H7 (cell line): ENCODE measurements at places on chromosomes 4 and X.
A peak's percentile ranks its signal among the peaks of the same experiment; 100 is the strongest.

GRCh38 chr4:6658597-6659075, 18.2 kb downstream of the MRFAP1 start:
- DNase-seq = peak; percentile 86

DNA sequence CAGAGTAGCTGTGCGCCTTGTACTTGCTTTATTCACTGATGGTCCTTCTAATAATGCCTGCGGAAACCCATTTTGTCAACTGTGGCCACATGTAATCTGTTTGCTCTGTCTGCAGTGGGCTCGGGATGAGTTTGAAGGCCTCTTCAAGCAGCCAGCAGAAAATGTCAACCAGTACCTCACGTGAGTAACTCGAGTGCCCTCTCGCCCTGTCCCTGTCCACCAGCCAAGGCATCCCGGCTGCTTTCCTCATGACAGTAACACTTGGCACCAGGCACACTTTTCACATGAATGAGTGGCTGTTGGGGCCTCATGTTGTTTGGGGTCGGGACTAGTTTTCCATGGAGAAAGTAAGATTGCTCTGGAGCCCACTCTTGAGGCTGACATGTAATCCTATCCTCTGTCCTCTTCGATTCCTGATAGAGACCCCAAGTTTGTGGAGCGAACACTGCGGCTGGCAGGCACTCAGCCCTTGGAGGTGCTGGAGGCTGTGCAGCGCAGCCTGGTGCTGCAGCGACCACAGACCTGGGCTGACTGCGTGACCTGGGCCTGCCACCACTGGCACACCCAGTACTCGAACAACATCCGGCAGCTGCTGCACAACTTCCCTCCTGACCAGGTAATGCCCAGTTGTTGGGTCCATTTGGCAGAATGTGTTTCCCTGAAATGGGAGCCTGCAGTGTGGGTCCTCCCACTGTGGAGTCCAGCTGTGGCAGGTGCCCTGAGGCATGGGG, 8.8 kb upstream of the CDK16 start:
- DNase-seq = no peak

GRCh38 chrX:117973110-117973807, 143.4 kb downstream of the KLHL13 start:
- no peak for DNase-seq

DNA sequence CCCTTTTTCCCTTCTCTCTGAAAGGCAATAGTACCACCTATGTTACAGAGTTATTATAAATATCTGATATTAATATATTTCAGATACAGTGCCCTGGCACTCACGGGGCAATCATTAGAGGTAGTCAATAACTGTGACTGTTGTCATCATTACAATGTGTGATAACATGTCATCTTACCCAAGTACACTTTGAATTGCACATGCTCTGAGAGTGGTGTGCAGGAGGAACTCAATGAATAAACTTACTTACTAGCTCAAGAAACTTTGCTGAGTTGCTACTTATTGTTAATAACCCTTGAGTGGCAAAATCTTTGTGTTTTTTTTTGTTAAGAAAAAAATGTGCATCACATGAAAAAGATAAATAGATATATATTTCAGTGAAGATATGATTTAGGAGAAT, 275.1 kb upstream of the RASGEF1B start:
- no peak for DNase-seq

GRCh38 chrX:47091149-47091775, 13.0 kb downstream of the RGN start:
- DNase-seq = no peak

DNA sequence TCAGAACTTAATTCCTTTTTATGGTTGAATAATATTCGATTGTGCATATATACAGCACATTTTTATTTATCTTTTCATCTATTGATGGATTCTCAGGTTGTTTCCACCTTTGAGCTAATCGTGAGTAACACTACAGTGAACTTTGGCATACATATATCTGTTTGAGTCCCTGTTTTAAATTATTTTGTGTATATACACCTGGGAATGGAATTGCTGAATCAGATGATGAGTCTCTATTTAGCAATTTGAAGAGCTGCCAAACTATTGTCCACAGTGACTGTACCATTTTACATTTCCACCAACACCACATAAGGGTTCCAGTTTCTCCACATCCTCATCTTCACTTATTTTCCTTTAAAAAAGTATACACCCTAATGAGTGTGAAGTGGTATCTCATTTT, 166.2 kb upstream of the FGF13 start:
- no peak for DNase-seq

DNA sequence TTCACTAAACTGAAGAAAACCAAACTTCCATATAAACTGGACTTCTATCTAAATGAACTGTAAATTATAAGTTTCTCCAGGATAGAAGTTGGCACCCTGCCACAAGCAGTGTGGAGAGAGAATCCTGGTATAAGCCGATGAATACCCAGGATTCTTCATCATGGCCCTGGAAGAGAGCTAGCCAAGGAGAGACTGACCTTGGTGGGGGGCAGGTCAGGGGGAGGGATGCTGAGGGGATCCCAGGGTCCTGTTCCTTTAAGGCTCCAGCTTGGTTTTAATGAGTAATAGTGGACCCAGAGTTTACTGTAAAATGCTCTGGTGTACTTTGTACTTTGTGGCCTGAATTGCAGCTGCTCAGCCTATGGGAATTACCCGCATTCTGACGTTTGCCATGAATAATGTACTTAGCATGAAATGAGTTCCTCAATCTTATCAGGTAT, 16.9 kb downstream of the RASSF6 start:
- no peak for DNase-seq

- no peak for DNase-seq
Observed at GRCh38 chrX:110163488-110163887, 154.4 kb downstream of the AMMECR1 start.

DNA sequence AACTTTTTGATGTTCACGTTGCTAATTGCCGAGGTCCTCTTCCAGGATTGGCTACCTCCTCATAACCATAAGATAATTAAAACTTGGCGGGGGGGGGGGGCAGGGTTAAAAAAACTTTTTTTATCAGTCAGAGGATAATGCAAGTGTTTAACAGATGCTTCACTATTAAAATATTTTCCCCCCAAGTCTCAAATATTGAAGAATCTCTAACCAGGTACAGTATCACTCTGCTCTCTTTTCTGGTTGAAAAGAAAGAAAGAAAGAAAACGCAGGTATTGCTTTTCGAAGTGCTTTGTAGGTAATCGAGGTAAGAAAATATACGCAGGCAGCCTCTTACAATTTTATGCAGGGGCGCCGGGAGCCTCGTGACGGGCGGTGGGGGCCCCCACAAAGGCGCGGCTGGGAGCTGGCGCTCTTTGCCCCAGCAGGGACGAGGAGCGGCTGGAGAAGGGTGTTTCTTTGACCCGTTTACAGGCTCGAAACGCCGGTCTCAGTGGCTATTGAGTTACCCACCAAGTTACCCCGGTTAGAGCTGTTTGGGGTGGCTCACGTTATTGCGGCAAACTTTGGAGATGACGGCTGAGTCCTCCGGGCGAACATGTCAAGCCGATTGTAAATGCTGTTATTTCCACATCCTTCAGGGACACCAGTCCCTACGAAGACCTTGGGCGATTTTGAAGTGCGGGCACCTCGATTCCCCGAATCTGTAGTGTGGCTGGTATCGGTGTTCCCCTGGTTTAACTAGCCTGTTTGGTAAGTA, 477 bp upstream of the HAND2 start:
- DNase-seq = peak; percentile 60

DNA sequence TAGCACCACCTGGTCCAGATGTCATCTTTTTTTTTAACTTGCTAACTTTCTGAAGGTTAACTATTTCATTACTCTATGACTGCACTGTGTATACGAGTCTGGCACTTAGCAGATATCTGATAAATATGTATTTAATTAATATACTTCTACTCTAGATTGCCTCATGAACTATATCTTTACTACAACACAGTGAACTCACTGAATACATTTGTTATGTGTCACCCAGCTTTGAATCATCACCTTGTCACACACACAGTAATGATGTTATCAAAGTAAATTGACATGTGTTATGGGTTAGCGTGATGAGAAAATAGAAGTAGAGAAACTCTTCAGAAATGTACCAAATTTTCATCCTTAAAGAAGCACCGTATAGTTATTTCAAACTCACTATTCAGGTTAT, 419.3 kb upstream of the ADGRL3 start:
- DNase-seq = no peak
